Tracheal epithelial cell (primary cell): ENCODE measurements at places on chromosomes 3 and 15. TPM values are rescaled to one million over a fixed set of nuclear protein-coding genes. Genes with fewer than 3 reads are reported as not detected.

Gene MAPK6
- total RNA-seq, result 122 and 215 TPM in 2 replicates

Gene EPHB1
- 0.96 TPM in 1 of 2 replicates, not detected in the other for total RNA-seq

Gene GP5
- total RNA-seq, result not detected in 2 replicates

Gene SLC28A2
- total RNA-seq, result not detected in 2 replicates

Gene SLC28A1
- total RNA-seq, result not detected in 2 replicates

Gene CCDC71
- 15.1 and 20.2 TPM in 2 replicates for total RNA-seq

Gene PLSCR2
- 0.21 TPM in 1 of 2 replicates, not detected in the other for total RNA-seq

Gene GOLGA6L24
- total RNA-seq, result not detected in 2 replicates

Gene CHRNA3
- not detected in 2 replicates for total RNA-seq

Gene CIP2A
- total RNA-seq, result 1.1 and 4.6 TPM in 2 replicates

Gene PPCDC
- total RNA-seq, result 6.4 and 11.8 TPM in 2 replicates

Gene CFAP20DC
- 7.7 and 12.8 TPM in 2 replicates for total RNA-seq

Gene MKRN3
- total RNA-seq, result 0.24 TPM in 1 of 2 replicates, not detected in the other

Gene SCAANT1
- not detected in 2 replicates for total RNA-seq

Gene APBA2
- 7.5 and 14.7 TPM in 2 replicates for total RNA-seq
